ENCODE measurements at places on chromosomes 1 and 21.
A peak's percentile ranks its signal among the peaks of the same experiment; 100 is the strongest.

- DNase-seq: no peak
Observed at GRCh38 chr1:186409091-186409490, 33.5 kb downstream of the ODR4 start.

GRCh38 chr1:14724678-14725077 is 126.2 kb downstream of the KAZN start:
- no peak for DNase-seq

DNA sequence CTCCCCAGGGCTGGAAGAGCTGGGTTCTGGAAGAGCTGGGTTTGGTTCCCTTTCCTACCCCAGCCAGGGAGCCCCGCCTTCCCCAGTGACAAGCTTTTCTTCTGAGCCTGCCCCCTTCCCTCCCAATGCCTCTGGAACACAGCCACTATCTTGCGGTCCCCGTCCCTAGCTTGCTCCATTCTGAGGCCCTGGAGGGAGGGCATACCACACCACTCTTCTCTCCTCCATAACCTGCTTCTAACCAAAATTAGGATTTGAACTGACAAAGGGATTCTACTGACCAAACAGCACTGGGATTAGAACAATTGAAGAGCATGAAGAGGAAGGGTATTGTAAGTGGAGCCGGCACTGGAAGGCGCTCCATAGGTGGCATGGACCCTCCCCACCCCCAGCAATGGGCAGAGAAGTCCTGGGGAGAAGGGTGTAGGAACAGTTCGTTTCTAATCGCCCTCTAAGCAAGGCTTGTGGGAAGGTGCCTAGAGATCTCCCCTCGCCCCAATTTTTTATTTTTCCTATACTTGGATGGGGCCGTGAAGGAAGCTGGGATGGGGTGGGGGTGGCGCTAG is 690 bp downstream of the C1orf216 start:
- no peak for DNase-seq

- no peak for DNase-seq
Observed at GRCh38 chr1:65764052-65764451, 28.6 kb upstream of the PDE4B start.

- DNase-seq: no peak
Observed at GRCh38 chr1:153058826-153059784, 1.8 kb upstream of the SPRR2A start.

DNA sequence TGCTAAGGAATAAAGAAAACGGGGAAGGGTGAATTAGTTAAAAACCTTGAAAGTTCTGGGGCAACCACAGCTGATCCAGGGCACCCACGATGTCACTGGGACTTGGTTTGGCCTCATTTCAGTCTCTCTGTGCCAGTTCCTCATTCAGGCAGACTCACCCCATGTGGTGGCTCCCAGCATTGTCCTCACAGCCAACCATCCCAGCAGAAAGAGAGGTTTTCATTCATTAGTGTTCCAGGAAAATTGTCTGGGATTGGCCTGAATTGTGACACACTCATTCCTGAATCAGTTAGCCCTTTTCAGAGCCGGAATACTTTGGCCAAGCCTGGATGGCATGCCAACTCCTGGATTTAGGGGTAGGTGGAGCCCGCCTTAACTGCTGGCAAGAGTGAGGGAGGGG is 367.7 kb downstream of the PRDM2 start:
- DNase-seq: no peak

GRCh38 chr1:54681358-54681757 is 34.3 kb upstream of the TTC4 start:
- DNase-seq: no peak

DNA sequence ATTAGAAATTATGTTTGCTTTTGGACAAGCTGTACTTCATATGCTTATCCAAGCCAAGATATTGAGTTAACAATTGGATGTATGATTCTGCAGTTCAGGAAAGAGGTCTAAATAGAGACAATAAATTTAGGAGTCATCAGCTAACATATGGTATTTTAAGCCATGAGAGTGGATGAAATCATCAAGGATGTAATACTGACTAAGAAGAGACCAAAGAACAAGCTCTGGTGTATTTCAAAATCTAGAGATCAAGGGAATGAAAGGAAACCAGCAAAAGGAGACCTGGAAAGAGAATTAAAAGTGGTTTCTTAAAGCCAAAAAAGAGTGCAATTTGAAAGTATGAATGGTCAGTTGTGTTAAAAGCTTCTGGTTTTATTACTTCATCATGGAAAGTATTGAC is 183.6 kb upstream of the BEND5 start:
- no peak for DNase-seq

DNA sequence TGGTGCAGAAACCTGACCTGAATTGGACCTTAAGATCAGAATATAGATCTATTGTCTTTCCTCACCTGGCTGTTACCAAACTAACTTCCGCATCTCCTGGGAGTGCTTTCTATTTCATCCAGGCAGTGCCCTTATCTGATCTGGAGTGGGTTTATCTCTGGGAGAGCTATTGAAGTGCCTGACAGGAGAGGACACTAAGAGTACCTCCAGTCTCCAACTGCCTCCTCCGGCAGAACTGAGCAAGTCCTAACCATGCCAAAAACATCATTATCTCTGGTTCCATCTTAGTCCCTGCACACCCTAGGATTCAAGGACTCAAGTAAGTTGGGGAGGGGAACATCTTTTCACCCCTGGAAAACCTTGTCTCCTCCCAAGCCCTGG is 12.4 kb upstream of the KCNJ15 start:
- no peak for DNase-seq

GRCh38 chr1:205495237-205495823 is 9.1 kb upstream of the CDK18 start:
- DNase-seq: no peak

- no peak for DNase-seq
Observed at GRCh38 chr21:42025376-42026081, 15.4 kb upstream of the ZBTB21 start.

DNA sequence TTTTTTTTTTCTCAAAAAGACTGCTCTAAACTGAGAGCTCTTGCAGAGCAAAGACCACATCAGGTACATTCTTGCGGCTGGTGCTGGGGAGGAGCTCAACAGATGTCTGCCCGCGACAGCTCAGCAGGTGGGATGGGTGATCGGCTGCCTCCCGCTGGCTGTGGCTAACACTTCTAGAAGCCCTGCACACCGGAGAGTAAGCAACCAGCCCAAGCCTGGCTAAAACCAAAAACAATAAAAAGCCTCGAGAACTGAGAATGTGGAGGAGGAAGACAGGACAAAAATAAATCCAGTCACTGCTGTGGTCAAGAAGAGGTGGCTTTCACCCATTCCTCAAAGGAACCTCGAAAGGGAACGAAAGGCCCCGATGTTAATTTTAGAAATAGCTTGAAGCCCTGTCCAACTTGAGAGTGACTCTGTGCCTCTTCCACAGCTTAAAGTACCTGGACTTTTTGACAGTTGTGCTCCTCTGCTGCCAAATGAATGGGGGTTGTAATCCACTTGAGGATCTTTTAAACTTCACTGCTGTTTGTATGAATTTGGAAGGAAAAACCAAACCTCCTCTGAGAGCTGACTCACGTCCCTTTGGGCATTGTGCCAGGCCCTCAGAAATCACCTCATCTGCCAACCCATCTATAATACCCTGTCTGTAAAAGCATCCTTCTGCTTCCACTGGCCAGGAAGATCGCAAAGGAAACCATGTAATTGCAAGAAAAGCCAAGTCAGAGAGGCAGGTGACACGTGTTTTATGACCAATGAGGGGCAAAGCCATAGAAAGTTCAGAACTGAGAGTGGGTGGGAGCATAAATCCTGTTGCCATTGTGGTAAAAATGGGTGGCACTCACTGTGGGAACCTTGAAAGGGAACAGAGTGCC is 78.6 kb downstream of the KCNN3 start:
- peak; percentile 60 for DNase-seq

DNA sequence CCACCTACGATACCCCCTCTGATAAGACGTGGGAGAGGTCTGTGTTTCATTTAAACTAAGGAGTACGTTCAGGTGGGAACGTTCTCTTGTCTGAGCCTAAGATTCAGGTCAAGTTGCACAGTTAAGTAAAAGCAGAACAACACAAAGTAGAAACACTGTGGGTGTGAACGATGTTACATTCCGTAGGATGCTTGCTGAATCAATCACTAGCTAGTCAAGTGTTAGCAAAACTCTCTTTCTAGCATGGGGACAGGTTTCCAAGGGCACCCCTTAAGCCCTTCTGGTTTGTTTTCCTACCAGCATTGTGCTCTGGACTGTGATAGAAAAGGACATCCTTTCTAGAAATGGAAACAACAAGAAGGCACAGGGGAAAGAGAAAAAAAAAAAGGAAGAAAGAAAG is 13.3 kb downstream of the C1orf162 start:
- DNase-seq: no peak

GRCh38 chr1:174966008-174966572 is 33.7 kb upstream of the CACYBP start:
- no peak for DNase-seq

- DNase-seq: no peak
Observed at GRCh38 chr1:194268839-194269238, 1082.4 kb upstream of the B3GALT2 start.

DNA sequence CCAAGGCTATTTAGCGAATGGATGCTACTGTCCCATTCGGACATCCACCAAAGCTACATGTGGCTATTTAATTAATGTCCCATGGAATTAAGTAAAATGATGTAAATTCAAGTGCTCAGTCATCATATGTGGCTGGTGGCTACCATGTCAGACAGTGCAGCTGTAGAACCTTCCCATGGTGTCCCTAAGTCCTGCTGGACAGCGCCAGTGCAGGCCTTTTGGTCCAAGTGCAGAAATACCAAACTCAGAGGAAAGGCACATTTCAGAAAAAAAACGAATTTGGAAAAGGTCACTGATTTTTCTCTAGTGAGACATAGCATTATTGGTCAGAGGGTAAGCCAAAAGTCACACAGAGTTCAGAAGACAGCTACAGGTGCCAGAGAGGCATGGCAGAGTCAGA is 17.6 kb downstream of the TMPRSS2 start:
- no peak for DNase-seq

GRCh38 chr1:230940848-230941247 is 37.8 kb downstream of the TTC13 start:
- DNase-seq: no peak

- peak; percentile 28 for DNase-seq
Observed at GRCh38 chr1:110783292-110783918, 89.5 kb upstream of the CD53 start.

- DNase-seq: no peak
Observed at GRCh38 chr1:210731597-210731996, 402.4 kb downstream of the KCNH1 start.

GRCh38 chr1:159009287-159009686 is 420 bp upstream of the IFI16 start:
- DNase-seq: no peak

GRCh38 chr1:2049718-2050431 is at the start of gene PRKCZ:
PRKCZ (plus strand) TSS chr1:2050411; CDS start chr1:2050631, 220 bp downstream.
- DNase-seq: peak; percentile 85

- no peak for DNase-seq
Observed at GRCh38 chr1:115332813-115333608, 5.0 kb downstream of the NGF start.

DNA sequence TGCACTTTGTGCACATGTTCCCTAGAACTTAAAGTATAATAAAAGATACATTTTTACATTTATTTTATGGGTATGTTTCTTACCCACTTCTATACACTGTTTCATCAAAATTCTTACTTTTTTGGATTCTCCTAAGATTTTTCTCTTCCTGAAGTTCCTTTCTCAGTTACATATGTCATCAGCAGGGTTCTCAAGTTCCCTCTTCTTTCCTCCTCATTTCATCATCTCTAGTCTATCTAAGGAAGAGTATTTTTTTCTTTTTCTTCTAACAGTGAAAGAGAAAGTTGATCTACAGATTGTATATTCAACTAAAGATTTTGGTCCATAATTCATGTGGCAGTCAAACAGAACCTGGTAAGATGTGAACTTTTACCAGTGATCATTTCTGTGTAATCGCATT is 41.2 kb upstream of the CYYR1 start:
- no peak for DNase-seq

DNA sequence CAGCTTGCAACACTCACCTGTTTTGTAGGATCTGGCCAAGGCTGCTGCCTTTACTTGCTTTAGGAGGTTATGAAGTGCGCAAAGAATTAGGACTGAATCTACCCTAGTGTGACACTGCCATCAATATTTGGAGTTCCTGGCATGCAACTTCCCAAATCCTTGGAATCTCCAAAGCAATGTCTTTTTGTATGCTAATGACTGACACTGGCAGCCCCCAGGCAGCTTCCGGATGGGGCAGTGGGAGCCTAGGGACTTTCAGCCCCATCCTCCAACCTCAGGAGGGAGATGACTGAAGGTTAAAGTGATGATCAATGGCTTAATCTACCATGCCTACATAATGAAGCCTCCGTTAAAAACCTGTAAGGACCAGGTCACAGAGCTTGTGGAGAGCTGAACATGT is 5.5 kb downstream of the RCC2 start:
- no peak for DNase-seq

GRCh38 chr1:208462761-208463160 is 218.6 kb upstream of the PLXNA2 start:
- no peak for DNase-seq

DNA sequence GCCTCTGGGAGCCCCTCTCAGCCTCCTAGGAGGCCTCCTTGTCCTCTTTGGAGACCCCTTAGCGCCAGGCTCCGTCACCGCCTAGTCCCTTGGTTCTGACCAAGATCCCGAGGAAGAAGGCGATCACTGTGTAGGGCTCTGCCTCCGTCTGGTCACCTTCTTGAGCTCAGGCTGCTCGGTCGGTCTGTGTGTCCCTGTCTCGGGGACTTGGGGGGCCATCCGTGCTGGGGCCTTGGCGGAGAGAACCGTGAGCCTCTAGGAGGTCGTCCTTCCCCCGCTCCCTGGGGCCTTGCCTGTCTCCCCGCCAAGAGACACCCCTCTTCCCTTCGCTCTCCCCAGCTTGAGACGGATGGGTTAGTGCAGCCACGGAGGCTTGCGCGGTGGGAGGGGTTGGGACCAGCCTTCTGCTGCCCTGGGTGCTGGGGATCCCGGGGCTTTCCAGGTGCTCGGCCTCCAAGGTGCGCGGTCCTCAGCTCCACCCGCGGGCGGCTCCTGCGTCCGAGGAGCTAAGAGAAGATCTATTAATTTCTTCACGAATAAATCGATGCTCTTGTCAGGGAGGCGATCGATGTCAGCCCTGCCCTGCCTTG is 701 bp upstream of the INSRR start:
- DNase-seq: no peak

DNA sequence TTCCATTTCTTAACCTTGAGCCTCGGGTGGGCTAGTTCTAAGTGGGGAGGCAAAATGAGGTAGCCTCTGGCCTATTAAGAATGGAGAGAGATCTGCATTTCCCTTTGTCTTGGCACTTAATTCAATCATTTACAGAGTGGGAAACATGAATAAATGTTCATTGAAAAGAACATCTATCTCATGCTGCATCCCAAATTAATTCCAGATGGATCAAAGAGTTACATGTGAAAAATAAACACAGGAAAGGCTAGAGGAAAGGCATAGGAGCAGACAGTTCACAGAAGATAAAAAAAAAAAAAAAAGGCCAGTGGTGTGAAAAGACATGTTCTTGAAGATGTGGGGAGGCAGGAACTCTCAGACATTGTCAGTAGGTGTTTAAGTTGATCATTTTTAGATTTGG is 35.7 kb upstream of the EPS8L3 start:
- DNase-seq: no peak

GRCh38 chr1:231814021-231814420 is 187.4 kb downstream of the DISC1 start:
- no peak for DNase-seq
